ENCODE measurements at places on chromosomes 4 and X.

DNA sequence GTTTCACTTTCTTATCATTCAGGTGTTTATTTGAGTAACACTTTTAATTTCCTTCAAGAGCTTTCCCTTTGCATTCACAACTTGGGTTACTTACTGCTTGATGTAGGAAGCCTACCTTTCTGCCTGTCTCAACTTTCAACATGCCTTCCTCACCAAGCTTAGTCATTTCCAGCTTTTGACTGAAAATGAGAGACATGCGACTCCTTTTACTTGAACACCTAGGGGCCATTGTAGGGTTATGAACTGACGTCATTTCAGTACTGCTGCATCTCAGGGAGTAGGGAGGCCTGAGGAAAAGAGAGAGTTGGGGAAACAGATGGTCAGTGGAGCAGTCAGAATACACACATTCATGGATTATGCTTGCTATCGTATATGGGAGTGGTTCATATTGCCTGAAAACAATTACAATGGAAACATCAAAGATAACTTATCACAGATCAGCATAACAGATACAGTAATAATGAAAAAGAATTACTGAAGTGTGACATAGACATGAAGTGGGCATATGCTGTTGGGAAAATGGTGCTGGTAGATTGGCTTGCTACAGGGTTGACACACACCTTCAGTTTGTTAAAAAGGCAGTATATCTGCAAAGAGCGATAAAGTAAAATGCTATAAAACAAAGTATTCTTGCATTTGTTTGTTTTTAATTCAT, 25.7 kb downstream of the USP53 start:
- no peak for DNase-seq

DNA sequence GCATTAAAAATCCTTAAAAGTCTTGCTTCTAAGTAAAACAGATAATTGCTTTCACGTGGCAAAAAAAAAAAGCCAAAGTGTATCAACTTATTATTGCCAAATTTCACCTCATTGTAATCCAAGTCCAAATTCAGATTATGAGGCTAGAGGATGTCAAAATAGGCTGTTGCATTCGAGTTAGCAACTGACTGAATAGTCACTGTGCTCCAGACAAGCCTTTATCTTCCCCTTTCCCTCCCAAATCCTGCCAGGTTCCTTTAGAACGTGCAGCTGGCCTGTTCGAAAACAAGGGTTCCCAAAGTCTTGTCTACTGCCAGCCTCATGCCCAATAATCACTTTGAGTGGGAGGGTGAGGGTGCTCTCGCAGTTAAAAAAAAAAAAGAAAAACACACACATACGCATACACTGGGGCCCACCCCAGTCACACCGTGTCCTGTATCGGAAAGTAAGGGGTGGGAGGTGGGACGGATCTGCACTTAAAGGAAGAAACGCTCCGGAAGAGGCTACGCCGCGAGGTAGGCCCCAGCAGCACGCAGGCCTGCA, 603 bp downstream of the MAD2L1 start:
- DNase-seq, result no peak

- DNase-seq, result no peak
Observed at GRCh38 chr4:82458729-82459128, 28.3 kb downstream of the ENOPH1 start.

DNA sequence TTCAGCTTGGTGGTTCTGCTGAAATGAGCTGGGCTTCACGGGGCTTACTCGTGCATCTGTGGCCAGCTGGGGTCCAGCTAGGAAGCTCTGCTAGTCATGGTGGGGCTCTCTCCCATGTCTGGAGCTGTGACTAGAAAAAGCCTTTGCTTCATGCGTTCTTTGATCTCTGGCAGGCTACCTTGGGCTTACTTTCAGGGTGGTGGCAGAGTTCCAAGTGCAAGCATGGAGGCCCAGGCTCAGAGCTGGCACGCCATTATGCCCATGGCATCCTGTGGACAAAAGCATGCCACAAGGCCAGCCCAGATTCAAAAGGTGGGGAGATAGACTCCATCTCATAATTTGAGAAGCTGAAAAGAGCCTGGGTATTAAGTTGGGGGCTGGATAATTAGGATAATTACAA, 55.4 kb upstream of the GBA3 start:
- DNase-seq, result no peak

DNA sequence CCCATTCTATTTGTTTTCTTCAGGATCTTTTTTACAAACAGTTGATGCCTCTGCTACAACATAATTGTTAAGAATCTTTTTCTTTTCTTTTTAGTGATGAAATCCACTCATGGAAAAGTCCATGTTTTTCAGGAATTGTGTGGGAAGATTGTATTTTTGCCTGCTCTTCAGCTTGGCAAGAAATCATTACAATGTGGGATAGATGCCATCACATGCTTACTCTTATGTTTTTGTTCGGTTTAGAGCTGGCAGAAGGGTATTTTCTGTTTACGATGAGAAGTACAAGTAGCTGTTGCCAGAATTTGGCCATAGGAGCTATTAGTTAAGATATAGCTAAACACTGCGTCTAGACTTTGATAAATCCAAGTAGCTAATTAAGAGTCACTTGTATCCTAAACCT, 2585.3 kb downstream of the ARAP2 start:
- DNase-seq, result no peak

Data from nucleus accumbens (tissue), 56 donors.